ENCODE measurements at places on chromosomes 6 and 20. TPM values are rescaled to one million over a fixed set of nuclear protein-coding genes. Genes with fewer than 3 reads are reported as not detected.

The HBS1L gene
- 88.0 TPM for polyA plus RNA-seq

The GPLD1 gene
- polyA plus RNA-seq: 3.0 TPM

The RGS17 gene
- polyA plus RNA-seq: 2.4 TPM

The SPDEF gene
- polyA plus RNA-seq: 0.07 TPM

The POM121L2 gene
- not detected for polyA plus RNA-seq

The NOL4L gene
- polyA plus RNA-seq: 42.5 TPM

The FAM209A gene
- polyA plus RNA-seq: not detected

The TMEM244 gene
- not detected for polyA plus RNA-seq

The CARMIL1 gene
- 113 TPM for polyA plus RNA-seq

The ZNF334 gene
- 25.6 TPM for polyA plus RNA-seq

The SEC23B gene
- 68.1 TPM for polyA plus RNA-seq

The PREX1 gene
- polyA plus RNA-seq: 13.9 TPM

The NHSL1 gene
- 11.6 TPM for polyA plus RNA-seq

The BMP7 gene
- polyA plus RNA-seq: 84.2 TPM

The PXDC1 gene
- 20.4 TPM for polyA plus RNA-seq

The MUC22 gene
- not detected for polyA plus RNA-seq

The ULBP3 gene
- 12.2 TPM for polyA plus RNA-seq

The BEND6 gene
- polyA plus RNA-seq: 6.0 TPM

The BTBD3 gene
- 69.8 TPM for polyA plus RNA-seq

The MOG gene
- not detected for polyA plus RNA-seq

Measured in right renal cortex interstitium (tissue), 3 donors.